ENCODE measurements at places on chromosomes 1 and 21.

- peak; percentile 9 for DNase-seq
- peaks cover 58% of the 10 kb centered on the region for H3K4me1 ChIP-seq
- no peaks in the 10 kb centered on the region for H3K27me3 ChIP-seq
- no peak overlapping the region for H3K27ac ChIP-seq
- H3K36me3 ChIP-seq: peaks cover 34% of the 10 kb centered on the region
Measured at GRCh38 chr1:226637147-226637935, 88.8 kb downstream of the STUM start.

DNA sequence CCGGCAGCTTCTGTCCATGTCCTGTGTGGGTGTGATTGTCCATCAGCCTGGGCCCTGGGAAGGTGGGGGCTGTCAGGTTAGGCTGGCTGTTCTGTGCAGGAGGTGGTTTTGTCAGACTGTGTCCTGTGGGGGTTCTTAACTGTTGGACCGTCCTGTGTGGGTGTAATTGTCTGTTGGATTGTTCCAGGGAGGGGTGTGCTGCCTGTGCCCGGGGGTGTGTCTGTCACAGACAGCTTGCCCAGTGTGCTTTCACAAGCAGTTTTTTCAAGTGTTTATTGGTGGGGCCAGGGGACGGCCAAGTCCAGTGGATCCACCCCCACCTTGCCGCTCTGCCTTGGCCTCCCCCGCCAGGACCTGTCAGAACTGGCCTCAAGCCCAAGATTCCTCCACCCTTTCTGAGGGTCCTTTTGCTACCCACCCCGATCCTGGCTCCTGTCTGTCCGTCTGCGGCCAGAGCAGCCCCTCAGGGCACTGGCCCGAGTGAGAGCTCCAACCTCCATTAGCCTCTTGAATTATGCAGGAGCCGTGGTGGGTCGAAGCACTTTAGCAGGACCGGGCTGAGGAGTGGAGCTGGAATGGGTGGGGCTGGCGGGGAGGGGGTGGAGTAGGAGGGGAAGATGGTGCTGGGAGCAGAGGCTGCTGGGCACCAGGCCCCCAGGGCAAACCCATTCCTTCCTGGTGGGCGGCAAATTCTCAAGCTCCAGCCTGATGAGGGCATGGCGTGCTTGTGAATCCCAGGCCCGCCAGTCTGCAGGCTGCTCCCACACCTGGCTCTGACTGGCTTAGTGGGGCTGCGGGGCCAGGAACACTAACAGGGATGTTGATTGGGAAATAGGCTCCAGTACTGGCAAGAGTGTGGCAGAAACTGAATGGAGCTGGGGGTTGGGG, 47.2 kb downstream of the PTPRF start:
- no peak overlapping the region for H3K4me3 ChIP-seq
- no peak overlapping the region for H3K27ac ChIP-seq
- no peak for DNase-seq
- no peaks in the 10 kb centered on the region for H3K36me3 ChIP-seq

GRCh38 chr1:8992936-8993687, 33.1 kb downstream of the SLC2A7 start:
- no peak overlapping the region for H3K27ac ChIP-seq
- DNase-seq: peak; percentile 27
- no peaks in the 10 kb centered on the region for H3K27me3 ChIP-seq
- no peaks in the 10 kb centered on the region for H3K36me3 ChIP-seq
- H3K4me1 ChIP-seq: peaks cover 6% of the 10 kb centered on the region

GRCh38 chr1:115170377-115170776, 81.1 kb upstream of the TSPAN2 start:
- no peaks in the 10 kb centered on the region for H3K4me1 ChIP-seq
- H3K27me3 ChIP-seq: peaks cover 31% of the 10 kb centered on the region
- no peak overlapping the region for H3K4me3 ChIP-seq
- no peak for DNase-seq
- no peak overlapping the region for H3K27ac ChIP-seq
- H3K36me3 ChIP-seq: no peaks in the 10 kb centered on the region

DNA sequence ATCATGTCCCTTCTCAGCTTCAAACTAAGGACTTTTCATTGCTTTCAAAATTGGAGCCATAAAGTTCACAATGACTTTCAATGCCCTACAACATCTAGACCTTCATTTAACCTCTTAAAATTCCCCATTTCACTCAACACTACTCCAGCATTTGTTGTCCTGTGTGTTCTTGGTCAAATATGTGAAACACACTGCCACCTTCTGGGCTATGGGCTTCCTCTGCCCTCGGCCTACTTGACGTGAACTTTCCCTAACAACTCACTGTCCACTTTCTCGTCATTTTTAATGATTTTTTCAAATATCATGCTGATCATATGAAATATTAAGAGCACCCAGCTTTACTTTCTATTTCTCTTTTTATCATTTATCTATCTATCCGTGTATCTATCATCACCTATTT, 2018.4 kb downstream of the NCAM2 start:
- H3K4me1 ChIP-seq: no peaks in the 10 kb centered on the region
- no peak overlapping the region for H3K27ac ChIP-seq
- no peak overlapping the region for H3K4me3 ChIP-seq
- no peaks in the 10 kb centered on the region for H3K36me3 ChIP-seq
- no peaks in the 10 kb centered on the region for H3K27me3 ChIP-seq

DNA sequence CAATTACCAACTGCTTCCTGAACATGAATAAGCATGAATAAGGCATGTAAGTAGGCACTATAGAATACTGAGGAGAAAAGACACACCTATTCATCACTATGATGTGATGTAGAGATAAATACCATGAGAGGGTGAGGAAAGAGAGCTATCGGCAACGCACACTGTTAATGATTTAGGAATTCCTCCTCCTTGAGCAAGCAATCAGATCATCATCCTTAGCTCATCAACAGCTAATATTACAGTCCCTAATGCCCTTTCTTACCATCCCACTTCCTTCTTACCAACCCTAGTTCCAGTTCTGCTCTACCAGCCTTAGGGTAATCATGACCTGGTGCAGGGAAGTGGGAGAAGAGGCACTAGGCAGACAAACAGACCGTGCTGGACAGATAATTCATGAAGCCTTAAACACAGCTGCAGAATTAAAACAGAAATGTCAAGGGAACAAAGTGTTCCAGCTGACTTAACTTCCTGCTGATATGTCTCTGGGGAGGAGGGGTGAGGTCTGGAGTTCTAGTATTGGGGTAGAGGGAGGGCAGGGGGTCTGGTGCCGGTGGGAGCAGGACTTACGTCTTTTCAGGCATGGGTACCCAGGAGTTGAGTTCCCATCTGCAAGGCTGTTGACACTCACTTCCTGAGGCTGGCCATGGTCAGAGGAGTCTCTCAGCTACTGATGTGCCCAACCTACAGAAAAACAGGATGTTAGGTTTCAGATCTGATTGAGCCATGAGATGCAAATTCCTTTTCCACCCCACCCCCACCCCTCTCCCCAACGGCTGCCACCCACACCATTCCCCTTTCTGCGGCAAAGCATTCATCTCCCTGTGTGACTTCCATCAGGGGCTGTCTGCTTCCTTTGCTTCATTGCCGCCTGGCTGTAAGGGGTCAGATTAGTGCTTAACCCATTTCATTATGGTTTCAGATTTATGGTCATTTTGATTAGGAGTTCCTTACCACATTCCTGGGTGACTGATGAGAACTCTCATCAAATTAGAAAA, 12.6 kb upstream of the RCSD1 start:
- peaks cover 52% of the 10 kb centered on the region for H3K4me1 ChIP-seq
- H3K36me3 ChIP-seq: peaks cover 5% of the 10 kb centered on the region
- DNase-seq: peak; percentile 48
- peak overlapping the region; percentile 69 for H3K4me3 ChIP-seq

DNA sequence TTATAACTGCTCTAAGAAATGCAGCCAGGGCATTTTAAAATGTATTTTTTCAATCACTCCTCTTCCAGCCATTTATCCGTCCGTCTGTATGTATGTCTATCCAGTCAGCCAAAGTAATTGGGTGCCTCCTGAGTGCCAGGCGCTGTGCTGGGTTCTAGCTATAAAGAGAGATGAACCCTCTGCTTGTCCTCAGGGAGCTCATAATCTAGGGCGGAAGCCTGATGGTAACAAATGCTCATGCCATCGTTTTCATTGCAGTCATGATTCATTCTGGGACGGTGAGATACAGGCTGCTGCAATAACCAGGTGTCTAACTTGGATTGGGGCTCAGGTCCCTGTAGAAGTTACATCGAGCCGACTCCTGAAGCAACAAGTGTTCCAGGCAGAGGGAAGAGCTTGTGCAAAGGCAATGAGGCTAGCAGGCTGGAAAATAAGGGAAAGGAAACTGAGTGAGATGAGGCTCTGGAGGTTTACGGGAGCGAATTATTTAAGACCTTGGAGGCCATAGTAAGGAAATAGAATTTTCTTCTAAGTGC, 11.6 kb downstream of the IFI6 start:
- no peaks in the 10 kb centered on the region for H3K36me3 ChIP-seq
- peak; percentile 42 for DNase-seq
- H3K27me3 ChIP-seq: no peaks in the 10 kb centered on the region
- peaks cover 46% of the 10 kb centered on the region for H3K4me1 ChIP-seq
- peak overlapping the region; percentile 72 for H3K4me3 ChIP-seq

DNA sequence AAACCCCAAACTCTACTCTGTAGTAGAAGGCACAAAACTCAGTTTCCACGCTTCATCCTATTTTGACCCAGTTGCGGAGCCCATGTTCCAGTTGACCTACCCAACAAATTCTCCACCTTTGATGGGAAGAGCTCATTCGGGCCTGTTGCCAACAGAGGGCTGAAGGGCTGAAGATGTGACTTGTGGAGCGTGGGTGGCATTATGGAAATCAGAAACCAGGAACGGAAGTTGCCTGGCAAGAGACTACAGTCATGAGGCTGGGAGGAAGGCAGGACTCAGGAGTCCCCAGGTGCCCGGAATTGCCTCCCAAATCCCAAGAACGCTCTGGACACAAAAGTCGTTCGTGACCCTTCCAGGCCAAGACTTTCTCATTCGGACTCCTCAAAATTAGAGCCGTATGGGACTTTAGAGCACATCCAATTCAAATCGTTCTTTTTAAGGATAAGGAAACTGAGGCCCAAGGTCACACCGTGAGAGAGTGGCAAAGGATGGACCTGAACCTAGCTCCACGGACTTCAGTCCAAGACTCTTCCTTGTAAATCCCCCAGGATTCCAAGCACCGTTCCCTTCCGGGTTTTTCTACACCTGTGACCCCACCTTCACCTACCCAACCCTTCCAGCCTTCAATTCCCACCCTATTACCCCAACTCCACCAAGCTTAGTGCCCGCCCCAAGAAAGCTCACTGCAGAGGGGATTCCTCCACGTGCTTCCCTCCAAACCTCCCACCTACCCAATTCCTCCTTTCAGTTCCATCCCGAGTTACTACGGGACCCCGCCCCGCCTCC, 739 bp downstream of the SMG5 start:
- H3K4me3 ChIP-seq: peak overlapping the region; percentile 95
- peak overlapping the region; percentile 95 for H3K27ac ChIP-seq

DNA sequence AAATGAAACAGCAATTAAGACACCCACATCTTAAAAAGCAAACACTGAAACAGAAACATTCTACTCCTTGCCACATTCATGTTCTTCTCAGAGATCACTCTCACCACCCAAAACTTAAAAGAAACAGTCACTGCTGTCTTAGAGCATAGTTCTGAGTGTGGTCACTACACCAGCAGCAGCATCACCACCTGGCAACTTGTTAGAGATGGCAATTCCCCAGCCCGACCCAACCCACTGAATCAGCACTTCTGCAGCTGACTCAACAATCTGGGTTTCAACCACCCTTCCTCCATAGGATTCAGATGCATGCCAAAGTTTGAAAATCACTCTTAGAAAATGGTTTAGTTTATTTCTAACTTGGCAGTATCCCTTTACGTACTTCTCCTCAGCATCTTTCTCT, 126.1 kb downstream of the CDC42BPA start:
- peaks cover 19% of the 10 kb centered on the region for H3K27me3 ChIP-seq
- H3K4me1 ChIP-seq: peaks cover 6% of the 10 kb centered on the region
- DNase-seq: peak; percentile 73

DNA sequence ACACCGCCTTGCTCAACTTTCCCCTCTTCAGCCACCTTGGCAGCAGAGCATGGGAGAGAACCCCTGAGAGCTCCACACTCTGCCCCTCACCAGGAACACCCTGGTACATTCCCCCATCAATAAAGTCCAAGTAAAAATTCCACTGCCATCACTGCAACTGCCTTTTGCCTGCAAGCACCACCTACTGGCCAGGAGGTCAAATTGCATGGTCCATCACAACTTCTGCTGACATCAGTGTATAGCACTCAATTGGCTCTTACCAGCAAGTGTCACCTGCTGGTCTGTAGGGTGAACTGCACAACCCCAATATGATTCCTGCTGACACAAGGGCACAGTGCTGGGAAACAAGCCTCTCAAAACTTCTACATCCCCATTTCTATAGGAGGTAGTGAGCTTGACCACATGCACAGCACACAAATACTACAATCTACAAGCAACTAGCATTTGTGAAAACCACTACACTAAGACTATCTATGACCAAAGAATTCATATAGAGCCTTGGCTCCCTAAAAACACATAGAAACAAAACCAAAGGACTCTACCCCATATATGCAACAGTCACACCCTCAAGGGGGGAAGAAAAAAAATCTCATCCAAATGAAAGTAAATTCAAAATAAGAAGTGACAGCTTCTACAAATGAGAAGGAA, 69.2 kb downstream of the FASLG start:
- peaks cover 2% of the 10 kb centered on the region for H3K36me3 ChIP-seq
- DNase-seq: peak; percentile 69
- H3K27ac ChIP-seq: no peak overlapping the region
- H3K27me3 ChIP-seq: peaks cover 4% of the 10 kb centered on the region

DNA sequence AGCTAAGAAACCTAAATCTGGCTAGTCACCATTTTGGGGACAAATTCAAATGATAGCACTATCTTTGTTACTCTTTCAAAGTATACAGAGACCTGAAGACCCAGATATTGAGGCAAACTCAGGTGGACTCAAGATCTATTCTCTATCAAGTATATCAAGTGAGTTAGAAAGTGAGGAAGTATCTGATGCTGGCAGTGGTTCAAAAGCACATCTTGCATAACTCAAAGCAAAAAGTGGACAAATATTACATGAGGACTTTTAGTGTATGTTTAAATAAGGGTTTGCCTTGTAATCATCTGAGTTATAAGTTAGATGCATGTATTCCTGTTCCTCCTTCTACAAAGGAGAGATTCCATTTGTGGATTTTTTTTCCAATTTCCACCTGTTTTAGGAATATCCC, 338.4 kb downstream of the DISC1 start:
- H3K27ac ChIP-seq: no peak overlapping the region
- H3K27me3 ChIP-seq: no peaks in the 10 kb centered on the region
- no peak overlapping the region for H3K4me3 ChIP-seq
- no peaks in the 10 kb centered on the region for H3K4me1 ChIP-seq

GRCh38 chr1:7421471-7422075, 349.5 kb upstream of the VAMP3 start:
- no peaks in the 10 kb centered on the region for H3K4me1 ChIP-seq
- H3K27ac ChIP-seq: no peak overlapping the region
